ENCODE measurements at places on chromosomes 5 and 9.

- no peak for DNase-seq
- H3K4me1 ChIP-seq = peaks cover 23% of the 10 kb centered on the region
- peaks cover 12% of the 10 kb centered on the region for H3K27me3 ChIP-seq
- H3K36me3 ChIP-seq = no peaks in the 10 kb centered on the region
These were observed 18.4 kb upstream of the GBGT1 start for GRCh38 chr9:133182151-133182550.

GRCh38 chr5:1840741-1841521, 39.7 kb downstream of the NDUFS6 start:
- no peak overlapping the region for H3K27ac ChIP-seq
- H3K36me3 ChIP-seq = no peaks in the 10 kb centered on the region
- H3K4me3 ChIP-seq = no peak overlapping the region
- peaks cover 10% of the 10 kb centered on the region for H3K27me3 ChIP-seq
- DNase-seq = no peak
- no peaks in the 10 kb centered on the region for H3K4me1 ChIP-seq

GRCh38 chr5:34062419-34062818, 19.4 kb upstream of the C1QTNF3 start:
- no peak for DNase-seq
- H3K4me3 ChIP-seq = no peak overlapping the region
- H3K27me3 ChIP-seq = no peaks in the 10 kb centered on the region
- peaks cover 25% of the 10 kb centered on the region for H3K36me3 ChIP-seq
- H3K27ac ChIP-seq = no peak overlapping the region

DNA sequence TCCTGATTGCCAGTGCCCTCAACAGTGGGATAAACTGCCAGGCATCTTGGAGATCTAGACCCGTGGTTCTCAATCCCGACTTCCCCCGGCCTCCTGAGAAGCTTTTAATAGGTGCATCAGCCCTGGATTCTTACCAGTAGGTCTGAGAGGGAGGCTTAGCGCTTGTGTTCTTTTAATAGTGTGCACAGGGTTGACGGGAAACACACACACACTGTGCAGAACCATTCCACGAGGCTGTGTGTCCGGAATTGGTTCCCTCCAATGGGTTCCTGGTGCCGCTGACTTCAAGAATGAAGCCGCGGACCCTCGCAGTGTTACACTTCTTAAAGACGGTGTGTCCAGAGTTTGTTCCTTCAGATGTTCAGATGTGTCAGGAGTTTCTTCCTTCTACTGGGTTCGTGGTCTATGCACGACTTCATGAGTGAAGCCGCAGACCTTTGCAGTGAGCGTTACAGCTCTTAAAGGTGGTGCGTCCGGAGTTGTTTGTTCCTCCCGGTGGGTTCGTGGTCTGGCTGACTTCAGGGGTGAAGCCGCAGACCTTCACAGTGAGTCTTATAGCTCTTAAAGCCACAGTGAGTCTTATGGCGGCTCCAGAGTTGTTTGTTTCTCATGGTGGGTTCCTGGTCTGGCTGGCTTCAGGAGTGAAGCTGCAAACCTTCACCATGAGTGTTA, 46.6 kb upstream of the PRSS3 start:
- H3K27ac ChIP-seq = no peak overlapping the region
- peak; percentile 28 for DNase-seq
- H3K4me1 ChIP-seq = peaks cover 18% of the 10 kb centered on the region
- peak overlapping the region; percentile 62 for H3K4me3 ChIP-seq
- peaks cover 56% of the 10 kb centered on the region for H3K27me3 ChIP-seq

GRCh38 chr5:6719896-6720560, 6.8 kb downstream of the TENT4A start:
- H3K27me3 ChIP-seq = no peaks in the 10 kb centered on the region
- peaks cover 52% of the 10 kb centered on the region for H3K36me3 ChIP-seq
- H3K4me1 ChIP-seq = peaks cover 82% of the 10 kb centered on the region
- no peak for DNase-seq
- no peak overlapping the region for H3K27ac ChIP-seq

DNA sequence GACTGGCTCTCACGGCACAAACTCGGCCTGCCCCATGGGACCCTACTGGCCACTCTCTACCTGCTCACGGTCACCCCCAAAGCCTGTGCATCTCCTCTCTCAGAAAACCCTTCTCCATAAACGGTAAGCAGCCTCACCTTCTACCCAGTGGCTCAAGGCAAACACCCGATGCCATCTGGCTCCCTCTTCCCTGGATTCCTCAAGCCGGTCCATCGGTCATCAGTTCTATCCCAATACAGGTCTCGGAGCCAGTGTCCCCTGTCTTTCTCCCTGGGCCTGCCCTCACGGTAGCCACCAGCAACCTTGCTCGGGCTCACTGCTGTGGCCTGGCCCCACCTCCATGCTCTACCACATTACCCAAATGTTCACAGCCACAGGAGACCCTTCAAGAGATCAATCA, 134.1 kb downstream of the ROR2 start:
- no peaks in the 10 kb centered on the region for H3K36me3 ChIP-seq
- no peak overlapping the region for H3K27ac ChIP-seq
- no peaks in the 10 kb centered on the region for H3K4me1 ChIP-seq
- H3K27me3 ChIP-seq = no peaks in the 10 kb centered on the region
- H3K4me3 ChIP-seq = no peak overlapping the region

- peaks cover 73% of the 10 kb centered on the region for H3K4me1 ChIP-seq
- no peak overlapping the region for H3K27ac ChIP-seq
- DNase-seq = no peak
- no peaks in the 10 kb centered on the region for H3K27me3 ChIP-seq
- H3K4me3 ChIP-seq = no peak overlapping the region
- H3K36me3 ChIP-seq = peaks cover 12% of the 10 kb centered on the region
These were observed 11.6 kb downstream of the CEMIP2 start for GRCh38 chr9:71756753-71757152.

DNA sequence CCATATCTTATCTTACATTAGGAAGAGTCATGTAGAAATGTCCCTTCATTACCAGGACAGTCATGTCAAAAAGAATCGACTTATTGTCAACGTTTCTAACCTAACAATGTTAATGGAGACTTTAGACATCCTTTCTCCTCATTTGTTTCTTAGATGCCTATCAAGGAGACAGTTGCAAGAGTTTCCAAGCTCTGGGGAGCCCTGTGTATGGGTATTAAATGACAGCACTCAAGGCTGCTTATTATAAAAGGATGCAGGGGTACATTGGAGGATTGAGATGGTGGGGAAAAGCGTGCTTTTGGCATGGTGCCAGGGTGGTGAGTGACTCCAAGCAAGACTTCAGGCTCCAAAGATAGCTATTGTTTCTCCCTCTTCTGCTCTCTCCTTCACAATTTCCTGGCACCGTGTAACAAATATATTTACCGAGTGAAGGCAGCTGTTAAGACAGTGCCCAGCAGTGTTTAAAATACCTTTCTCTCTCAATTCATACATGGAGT, 461.3 kb upstream of the CLINT1 start:
- no peak overlapping the region for H3K4me3 ChIP-seq
- H3K27ac ChIP-seq = no peak overlapping the region
- no peaks in the 10 kb centered on the region for H3K4me1 ChIP-seq
- no peaks in the 10 kb centered on the region for H3K27me3 ChIP-seq

All from activated CD4-positive, alpha-beta T cell treated with anti-CD3 and anti-CD28 coated beads for 36 hours (primary cell).